NCI-H1694 treated with DMSO at 0.1 percent for 48 hours (cell line): ENCODE measurements at places on chromosomes 7 and 10.
A peak's percentile ranks its signal among the peaks of the same experiment; 100 is the strongest.

DNA sequence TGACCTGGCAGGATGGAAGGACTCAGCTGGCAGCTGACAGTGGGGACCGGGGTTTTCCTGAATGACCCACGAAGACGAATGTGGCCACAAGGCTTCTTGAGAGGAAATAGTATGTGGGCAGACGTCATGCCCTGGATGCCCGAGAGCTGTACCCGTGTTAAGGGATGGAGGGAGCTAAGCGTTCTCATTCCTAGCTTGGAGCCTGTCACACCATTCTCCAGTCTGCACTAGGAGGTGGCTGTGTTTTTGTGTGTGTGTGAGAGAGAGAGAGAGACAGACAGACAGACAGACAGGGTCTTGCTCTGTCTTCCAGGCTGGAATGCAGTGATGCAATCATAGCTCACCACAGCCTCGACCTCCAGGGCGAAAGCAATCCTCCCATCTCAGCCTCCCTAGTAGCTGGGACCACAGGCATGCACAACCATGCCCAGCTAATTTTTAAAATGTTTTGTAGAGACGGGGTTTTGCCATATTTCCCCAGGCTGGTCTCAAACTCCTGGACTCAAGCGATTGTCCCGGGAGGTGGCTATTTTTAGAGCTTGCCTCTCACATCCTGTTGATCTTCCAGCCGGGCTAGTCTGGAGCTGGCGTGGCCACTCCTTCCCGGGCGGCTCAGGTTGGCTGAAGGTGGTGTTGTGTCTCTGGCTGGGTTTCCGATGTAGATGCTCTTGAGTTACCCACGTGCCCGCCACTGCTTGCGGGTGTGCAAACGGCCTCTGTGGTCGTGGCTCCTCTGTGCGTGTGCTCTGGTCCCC lies 2.1 kb downstream of the AMZ1 start:
- DNase-seq = no peak

GRCh38 chr10:14604181-14605142 lies 170.2 kb downstream of the FAM107B start:
- peak; percentile 57 for DNase-seq

- DNase-seq = no peak
Measured at GRCh38 chr10:19200211-19200610, 151.6 kb downstream of the MALRD1 start.

DNA sequence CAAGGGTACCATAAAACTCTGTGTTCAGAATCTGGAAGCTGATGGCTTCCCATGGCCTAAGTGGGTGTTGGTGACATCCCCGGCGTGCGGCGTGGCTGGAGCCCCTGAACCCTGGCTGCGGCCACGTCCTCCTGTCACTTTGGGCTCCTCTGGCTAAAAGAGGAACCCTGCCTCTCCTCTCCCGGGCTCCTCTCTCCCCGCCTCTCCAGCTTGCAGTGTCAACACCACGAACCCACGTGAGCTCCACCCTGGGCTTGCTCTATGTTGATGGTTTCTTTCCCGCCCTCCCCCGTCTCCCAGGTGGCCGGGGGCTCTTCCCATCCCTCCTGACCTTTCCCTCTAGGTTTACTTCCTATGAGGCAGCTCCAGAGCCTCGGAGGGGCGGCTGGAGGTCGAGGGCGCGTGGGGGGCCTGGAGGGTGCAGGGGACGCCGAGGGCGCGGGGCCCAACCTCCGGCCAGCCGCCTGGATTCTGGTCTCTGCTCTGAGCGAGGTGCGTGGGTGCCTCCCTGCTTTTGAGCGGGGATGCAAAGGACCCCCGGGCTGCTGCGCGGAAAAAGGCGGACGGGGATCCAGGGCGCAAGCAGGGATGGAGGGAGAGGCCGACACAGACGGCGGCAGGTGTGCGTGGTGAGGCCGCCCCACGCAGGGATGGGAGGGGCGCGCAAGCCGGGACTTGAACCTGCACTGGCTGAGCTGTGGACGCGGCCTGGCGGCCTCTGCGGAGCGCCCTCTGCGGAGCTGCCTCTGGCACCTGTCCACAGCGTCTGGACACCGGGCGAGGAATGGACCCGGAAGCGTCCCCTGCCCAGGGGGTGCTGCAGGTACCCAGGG lies 115.5 kb upstream of the DIP2C start:
- no peak for DNase-seq

DNA sequence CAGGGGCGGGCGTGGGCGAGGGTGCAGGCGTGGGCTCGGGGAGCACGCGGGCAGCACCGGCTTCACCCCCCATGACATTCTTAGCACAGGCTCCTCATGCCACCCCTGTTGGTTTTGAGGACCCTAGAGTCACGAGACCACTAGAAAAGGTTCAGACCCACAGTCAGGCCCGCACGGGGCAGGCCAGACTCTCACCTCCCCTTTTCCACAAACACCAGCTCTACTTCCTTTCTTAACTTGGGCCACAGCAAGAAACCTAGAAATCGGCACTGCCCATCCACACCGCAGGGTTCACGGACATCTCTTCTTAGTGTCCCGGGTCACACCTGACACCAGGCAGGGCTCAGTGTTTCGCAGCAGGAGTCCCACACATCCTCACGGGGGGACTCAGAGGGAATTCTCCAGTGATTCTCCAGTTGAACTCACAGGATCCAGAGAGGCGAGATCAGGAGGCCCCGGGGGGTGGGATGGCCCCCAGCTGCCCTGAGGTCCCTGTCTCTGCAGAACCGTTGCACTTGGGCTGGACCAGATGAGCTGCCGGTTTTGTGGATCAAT lies 52.0 kb downstream of the JAKMIP3 start:
- DNase-seq = no peak

GRCh38 chr7:17094963-17095574 lies 203.4 kb upstream of the AHR start:
- no peak for DNase-seq

DNA sequence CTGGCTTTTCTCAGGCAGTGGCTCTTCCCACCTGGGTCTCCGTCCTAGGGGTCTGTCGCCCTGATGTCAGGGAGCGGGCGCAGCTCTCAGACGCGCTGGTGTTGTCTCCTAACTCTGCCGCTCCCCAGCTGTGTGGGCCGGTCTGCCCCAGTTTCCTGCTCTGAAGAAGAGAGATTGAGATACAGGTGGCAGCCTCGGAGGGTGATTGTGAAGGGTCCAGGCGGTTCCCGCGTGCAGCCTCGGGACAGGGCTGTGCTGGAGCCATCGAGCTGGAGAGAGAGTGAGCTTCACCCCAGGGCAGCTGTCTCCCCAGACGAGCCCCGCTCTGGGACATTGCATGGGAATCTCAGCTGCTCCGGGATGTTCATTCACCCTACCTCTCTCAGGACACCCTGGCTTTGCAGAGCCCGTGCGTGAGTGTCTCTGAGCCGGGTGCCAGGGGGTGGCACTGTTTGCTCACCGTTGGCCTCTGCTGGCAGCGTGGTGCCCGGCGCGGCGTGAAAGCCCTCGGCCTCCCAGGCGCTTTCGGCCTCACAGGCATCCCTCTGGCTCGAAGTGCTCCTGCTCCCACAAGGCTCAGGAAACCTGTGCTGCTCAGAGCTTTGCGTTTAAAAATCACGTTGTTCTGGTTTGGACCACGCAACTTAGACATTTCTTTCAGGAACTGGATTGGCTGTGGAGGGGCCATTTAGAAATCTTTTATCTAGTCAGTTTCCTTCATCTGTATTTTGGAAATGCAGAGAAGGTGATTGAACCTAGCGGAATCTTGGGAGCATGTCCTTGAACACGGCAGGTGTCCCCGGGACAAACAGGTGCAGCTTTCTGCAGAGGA lies 33.8 kb upstream of the ZFAND2A start:
- DNase-seq = peak; percentile 58

GRCh38 chr7:83415840-83416239 lies 233.1 kb downstream of the SEMA3E start:
- no peak for DNase-seq

GRCh38 chr7:91034459-91035368 lies 229.5 kb upstream of the FZD1 start:
- peak; percentile 82 for DNase-seq

DNA sequence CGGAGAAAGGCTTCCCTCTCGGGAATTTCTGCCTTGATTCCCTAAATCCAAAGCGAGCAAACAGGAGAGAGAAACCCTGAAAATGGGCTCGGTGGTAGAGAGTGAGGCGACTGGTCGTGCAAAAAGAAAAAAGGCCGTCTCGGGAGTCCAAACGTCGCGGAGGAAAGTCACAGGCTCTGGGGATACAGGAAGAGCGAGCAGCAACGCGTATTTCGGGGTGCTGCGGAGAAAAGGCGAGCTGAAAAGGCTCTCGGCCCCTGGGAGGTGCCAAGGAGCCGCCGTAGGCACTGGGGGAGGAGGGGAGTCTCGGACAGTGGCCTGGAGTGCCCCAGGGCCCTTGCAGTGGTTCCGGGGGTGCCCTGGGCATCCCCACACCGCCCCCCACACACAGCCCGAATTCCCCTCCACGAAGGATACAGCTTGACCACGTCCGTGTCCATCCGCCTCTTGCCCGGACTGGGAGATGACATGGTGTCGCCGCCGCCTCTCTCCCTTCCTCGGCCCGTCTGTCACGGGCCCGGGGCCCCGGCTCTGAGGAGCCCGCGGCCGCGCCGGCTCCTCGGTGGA lies 591 bp downstream of the UBE2H start:
- DNase-seq = no peak

DNA sequence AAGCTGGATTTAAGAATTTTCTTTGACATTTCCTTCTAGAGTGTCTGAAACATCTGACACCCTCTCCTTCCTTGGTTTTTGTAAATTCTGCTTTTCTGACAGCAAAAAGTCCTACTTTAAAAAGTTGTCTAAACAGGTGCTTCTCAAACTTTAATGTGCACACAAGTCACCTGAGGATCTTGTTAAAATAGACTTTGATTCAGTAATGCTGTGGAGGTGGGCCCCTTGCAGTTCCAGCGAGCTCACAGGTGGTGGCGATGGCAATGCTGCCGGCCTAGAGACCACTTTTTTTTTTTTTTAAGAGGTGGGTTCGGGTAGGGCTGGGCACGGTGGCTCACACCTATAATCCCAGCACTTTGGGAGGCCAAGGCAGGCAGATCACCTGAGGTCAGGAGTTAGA lies 77.1 kb downstream of the ABCC2 start:
- DNase-seq = no peak

DNA sequence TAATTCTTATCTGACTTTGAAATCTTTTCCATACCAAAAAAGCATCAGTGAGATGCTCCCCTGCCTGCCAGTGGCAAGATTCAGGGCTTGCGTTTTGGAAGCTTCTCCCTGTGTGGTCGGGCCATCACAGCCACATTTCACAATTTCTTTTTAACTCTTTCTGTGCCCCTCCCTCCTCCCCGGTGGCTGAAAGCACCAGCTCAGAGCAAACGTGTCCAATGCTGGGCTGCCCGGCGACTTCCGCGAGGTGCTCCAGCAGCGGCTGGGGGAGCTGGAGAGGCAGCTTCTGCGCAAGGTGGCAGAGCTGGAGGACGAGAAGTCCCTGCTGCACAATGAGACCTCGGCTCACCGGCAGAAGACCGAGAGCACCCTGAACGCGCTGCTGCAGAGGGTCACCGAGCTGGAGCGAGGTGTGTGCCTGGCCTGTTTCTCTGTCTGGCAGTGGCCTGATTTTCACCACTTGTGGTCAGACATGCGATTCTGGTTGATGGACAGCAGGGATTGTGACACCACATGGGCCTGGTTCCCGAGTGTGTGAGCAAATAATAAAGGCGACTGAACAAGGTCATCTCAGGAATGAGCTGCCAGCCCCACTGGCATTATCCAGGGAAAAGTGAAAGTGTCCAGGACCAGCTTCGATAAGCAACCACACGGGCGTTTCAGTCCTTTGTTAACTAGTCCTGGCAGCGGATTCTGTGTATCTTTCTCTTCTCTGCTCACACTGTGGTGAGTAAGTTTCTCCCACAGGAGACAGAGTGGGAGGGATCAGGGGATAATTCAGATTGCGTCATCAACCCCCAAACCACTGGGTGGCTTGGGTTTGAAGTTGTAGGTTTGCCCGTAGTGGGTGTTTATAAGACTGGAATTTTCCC lies 2.6 kb downstream of the NPTX2 start:
- no peak for DNase-seq

DNA sequence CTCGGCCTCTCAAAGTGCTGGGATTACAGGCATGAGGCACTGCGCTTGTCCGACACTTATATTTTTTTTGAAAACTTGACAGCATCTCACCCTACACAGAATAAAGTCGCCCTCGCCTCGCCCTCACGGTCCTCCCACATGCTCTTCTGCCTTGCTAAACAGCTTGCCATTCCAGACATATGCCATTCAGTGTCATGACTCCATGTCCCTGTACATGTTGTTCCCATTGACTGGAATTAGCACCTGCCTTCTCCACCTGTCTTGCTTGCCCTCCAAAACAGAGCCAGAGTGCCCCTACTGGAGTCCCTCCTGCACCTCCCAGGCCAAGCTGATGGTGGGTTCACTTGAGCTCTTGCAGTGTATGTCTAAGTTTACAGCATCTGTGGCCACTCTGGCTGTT lies 6.2 kb downstream of the NIPSNAP2 start:
- no peak for DNase-seq

- no peak for DNase-seq
Measured at GRCh38 chr7:35623381-35623780, 71.6 kb downstream of the HERPUD2 start.

DNA sequence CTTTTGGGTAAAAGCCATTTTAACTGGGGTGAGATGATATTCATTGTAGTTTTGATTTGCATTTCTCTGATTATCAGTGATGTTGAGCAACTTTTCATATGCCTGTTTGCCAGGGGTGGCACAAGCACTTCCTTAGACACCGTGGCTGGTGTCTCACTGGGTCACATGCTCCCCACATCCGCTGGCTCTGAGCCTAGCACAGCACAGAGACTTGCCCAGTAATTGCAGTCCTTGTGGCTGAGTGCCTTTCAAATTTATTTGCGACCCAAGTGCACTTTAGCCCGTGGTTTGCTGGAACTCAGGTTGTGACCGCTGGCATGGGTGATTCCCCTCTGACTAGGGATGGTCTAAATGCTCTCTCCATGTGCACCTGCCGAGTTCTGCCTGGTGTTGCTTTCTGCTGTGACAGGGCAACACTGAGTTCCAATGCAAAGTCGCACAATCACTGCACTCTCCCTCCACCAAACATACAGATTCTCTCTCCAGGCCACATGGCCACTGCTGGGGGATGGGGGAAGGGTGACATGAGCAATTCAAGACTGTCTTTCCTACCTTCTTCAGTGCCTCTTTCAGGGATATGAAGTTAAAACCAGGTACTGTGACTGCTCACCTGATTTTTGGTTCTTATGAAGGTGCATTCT lies 66.5 kb downstream of the ZNF277 start:
- no peak for DNase-seq

DNA sequence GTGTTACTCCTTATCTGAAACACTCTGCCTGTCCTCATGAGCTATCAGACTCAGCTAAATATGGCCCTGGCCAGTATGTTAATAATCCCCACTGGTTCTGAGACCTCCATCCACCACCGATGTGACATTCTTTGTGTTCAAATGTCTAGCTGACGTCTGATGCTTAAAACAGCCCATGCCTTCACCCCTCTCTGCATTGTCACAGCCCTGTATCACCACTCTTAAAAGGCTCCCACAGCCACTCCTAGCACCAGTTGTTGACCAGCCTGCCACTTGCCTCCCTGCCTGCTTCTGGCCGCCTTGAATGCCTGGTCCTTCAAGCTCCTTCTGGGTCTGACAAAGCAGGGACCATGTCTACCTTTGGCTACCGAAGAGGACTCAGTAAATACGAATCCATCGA lies at the start of gene LMOD2:
Gene LMOD2 (plus strand): TSS at position 253 of the 400 bp plus-strand sequence. CDS start 98 bp downstream, at position 351.
- no peak for DNase-seq

GRCh38 chr7:55572378-55573233 lies at the start of gene VOPP1:
TSS of gene VOPP1 (minus strand) at chr7:55572502. CDS start at chr7:55572324, 178 bp downstream.
- peak; percentile 69 for DNase-seq

GRCh38 chr10:75013522-75013921 lies 97.9 kb upstream of the SAMD8 start:
- DNase-seq = no peak
